ENCODE measurements at places on chromosomes 7 and 10.

- no peak overlapping the region for H3K4me3 ChIP-seq
- H3K36me3 ChIP-seq, result no peaks in the 10 kb centered on the region
- DNase-seq, result no peak
- H3K27ac ChIP-seq, result peak overlapping the region; percentile 88
- no peaks in the 10 kb centered on the region for H3K4me1 ChIP-seq
- no peaks in the 10 kb centered on the region for H3K27me3 ChIP-seq
These were observed 10.4 kb downstream of the NUB1 start for GRCh38 chr7:151351967-151352366.

- H3K27me3 ChIP-seq, result no peaks in the 10 kb centered on the region
- H3K4me1 ChIP-seq, result no peaks in the 10 kb centered on the region
- no peak overlapping the region for H3K27ac ChIP-seq
- no peak for DNase-seq
- H3K36me3 ChIP-seq, result no peaks in the 10 kb centered on the region
- no peak overlapping the region for H3K4me3 ChIP-seq
These were observed 154.3 kb downstream of the ELAPOR2 start for GRCh38 chr7:86904949-86905834.

- peak overlapping the region; percentile 9 for H3K27ac ChIP-seq
- no peaks in the 10 kb centered on the region for H3K36me3 ChIP-seq
These were observed 43.2 kb upstream of the LRGUK start for GRCh38 chr7:134083766-134084487.

DNA sequence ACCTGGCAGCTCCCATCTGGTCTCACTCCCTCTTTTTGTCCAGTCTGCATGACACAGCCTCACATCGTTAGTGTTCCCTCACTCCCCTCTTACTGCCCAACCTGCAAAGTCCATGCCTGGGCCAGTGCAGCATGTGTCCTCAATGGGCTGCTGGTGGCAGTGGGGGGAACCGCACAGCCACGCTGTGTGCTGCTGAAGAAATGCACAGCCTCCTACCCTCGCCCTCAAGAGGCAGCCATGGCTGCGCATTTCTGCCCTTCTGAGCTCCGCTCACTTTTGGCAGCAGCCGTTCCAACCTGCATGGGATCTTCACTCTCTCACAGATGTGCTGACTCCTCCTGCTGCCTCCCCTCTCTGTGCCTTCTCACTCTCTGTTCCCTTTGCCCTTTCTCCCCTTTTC is 103.4 kb downstream of the EGFR start:
- H3K4me1 ChIP-seq, result peaks cover 15% of the 10 kb centered on the region
- peak overlapping the region; percentile 42 for H3K27ac ChIP-seq
- no peaks in the 10 kb centered on the region for H3K27me3 ChIP-seq
- DNase-seq, result no peak

GRCh38 chr7:155283565-155284194 is 14.0 kb upstream of the INSIG1 start:
- no peaks in the 10 kb centered on the region for H3K4me1 ChIP-seq
- H3K27ac ChIP-seq, result no peak overlapping the region
- H3K36me3 ChIP-seq, result no peaks in the 10 kb centered on the region
- DNase-seq, result no peak
- no peak overlapping the region for H3K4me3 ChIP-seq

- H3K36me3 ChIP-seq, result no peaks in the 10 kb centered on the region
- no peak overlapping the region for H3K4me3 ChIP-seq
- H3K4me1 ChIP-seq, result no peaks in the 10 kb centered on the region
- H3K27ac ChIP-seq, result no peak overlapping the region
- no peak for DNase-seq
These were observed 75.0 kb upstream of the MAGI2 start for GRCh38 chr7:79528421-79528820.

GRCh38 chr7:127865466-127865865 is 165.8 kb downstream of the LRRC4 start:
- DNase-seq, result no peak
- H3K27ac ChIP-seq, result no peak overlapping the region

GRCh38 chr7:15288741-15289140 is 273.1 kb downstream of the AGMO start:
- DNase-seq, result no peak
- H3K27ac ChIP-seq, result no peak overlapping the region

DNA sequence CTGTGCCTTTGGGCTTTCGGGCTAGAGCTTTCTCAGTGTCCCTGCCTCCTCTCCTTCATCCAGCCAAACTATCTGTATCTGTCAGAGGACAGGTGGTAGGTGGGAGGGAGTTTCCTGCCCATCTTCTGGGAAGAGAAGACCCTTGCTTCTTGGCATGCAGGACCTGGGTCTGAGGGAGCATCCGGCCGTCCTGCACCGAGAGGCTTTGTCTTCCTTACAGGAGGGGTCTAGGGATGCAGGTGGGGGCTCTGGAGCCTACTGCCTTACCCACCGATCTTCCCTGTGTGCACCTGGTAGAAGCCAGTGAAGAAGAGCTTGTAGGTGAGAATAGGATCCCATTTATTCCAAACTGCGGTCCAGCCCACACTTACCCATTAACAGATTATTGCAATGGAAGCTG is 5.8 kb upstream of the KLF6 start:
- peaks cover 4% of the 10 kb centered on the region for H3K4me1 ChIP-seq
- H3K27ac ChIP-seq, result no peak overlapping the region
- no peak for DNase-seq
- no peak overlapping the region for H3K4me3 ChIP-seq

GRCh38 chr7:68067845-68068244 is 1071.2 kb downstream of the TYW1 start:
- no peaks in the 10 kb centered on the region for H3K36me3 ChIP-seq
- no peak overlapping the region for H3K4me3 ChIP-seq
- no peak for DNase-seq
- no peaks in the 10 kb centered on the region for H3K4me1 ChIP-seq
- H3K27ac ChIP-seq, result no peak overlapping the region
- H3K27me3 ChIP-seq, result no peaks in the 10 kb centered on the region

- no peak overlapping the region for H3K4me3 ChIP-seq
- H3K4me1 ChIP-seq, result peaks cover 4% of the 10 kb centered on the region
- H3K27ac ChIP-seq, result no peak overlapping the region
- peaks cover 63% of the 10 kb centered on the region for H3K36me3 ChIP-seq
These were observed 26.9 kb upstream of the AMZ1 start for GRCh38 chr7:2661096-2661449.

GRCh38 chr7:81621893-81622292 is 148.0 kb downstream of the HGF start:
- H3K4me3 ChIP-seq, result no peak overlapping the region
- H3K4me1 ChIP-seq, result no peaks in the 10 kb centered on the region
- DNase-seq, result no peak
- H3K36me3 ChIP-seq, result no peaks in the 10 kb centered on the region
- H3K27ac ChIP-seq, result no peak overlapping the region
- no peaks in the 10 kb centered on the region for H3K27me3 ChIP-seq

DNA sequence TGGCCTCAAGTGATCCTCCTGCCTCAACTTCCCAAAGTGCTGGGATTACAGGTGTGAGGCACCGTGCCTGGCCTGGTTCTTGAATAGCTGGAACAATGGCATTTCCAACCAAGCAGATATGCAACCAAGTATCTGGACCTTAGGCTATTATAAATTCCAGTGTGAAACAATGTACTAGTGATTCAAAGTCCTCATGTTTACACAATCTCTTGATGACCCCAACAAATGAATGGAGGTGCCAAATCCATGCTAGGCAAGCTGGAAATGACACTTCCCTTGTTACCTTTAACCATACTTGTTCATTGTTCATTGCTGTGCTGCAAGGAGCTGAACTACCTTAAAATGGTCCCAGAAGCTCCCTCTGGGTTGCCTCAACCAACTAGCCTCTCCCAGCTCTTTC is 282.2 kb upstream of the KLF14 start:
- no peak for DNase-seq
- H3K4me3 ChIP-seq, result no peak overlapping the region
- no peak overlapping the region for H3K27ac ChIP-seq

DNA sequence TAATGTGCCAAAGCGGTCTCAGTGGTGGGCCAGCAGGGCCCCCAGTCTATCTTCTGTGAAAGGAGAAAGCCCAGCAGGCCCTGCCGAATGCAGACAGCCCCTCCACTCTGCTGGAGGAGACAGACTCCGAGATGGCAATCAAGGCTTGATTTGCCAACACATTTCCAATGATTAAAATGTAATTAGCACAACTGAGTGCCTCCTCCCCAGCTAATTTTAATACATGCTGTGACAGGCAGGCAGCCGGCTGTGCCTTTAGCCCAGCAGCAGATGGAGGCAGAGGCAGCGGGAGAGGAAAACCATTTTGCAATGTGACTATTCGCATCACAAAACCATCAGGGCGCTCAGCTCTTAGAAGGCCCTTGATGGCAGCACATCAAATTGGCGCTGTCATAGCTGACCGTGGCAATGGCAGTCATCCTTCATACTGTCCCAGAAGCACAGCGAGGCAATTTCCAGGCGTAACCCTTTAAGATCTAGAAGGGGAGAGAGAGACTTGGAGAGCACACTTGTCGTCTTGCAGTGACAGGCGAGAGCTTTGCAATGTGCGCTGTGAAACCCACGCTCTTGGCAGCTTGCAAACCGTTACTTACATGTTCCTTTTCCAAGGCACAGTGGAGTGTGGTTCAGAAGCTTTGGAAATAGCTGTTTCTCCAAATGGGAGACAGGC is 714.8 kb upstream of the GALNT17 start:
- no peaks in the 10 kb centered on the region for H3K27me3 ChIP-seq
- H3K4me3 ChIP-seq, result no peak overlapping the region
- H3K36me3 ChIP-seq, result no peaks in the 10 kb centered on the region

DNA sequence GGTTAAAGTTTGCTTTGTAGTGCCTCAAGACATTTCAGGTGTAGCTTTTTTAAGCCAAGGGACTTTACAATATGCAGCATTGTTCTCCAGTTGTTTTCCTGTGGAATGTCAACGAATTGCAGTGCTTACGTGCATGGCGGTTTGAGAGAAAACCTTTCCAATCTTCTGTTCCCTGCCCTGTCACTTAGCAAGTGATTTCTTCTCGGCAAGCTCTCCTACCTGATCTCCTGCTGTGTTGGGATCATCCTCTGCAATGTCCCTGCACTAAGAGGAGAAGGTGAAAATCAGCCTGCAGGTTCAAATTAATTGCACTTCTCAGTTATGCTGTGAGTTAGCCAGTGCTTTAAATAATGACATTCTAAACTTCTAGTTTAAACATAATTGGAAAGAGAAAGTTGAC is 197.6 kb upstream of the FZD1 start:
- no peak for DNase-seq
- H3K27ac ChIP-seq, result no peak overlapping the region
- no peak overlapping the region for H3K4me3 ChIP-seq
- H3K36me3 ChIP-seq, result no peaks in the 10 kb centered on the region
- H3K4me1 ChIP-seq, result no peaks in the 10 kb centered on the region

- DNase-seq, result no peak
- peaks cover 74% of the 10 kb centered on the region for H3K27me3 ChIP-seq
- H3K27ac ChIP-seq, result no peak overlapping the region
- H3K4me3 ChIP-seq, result no peak overlapping the region
- H3K4me1 ChIP-seq, result peaks cover 4% of the 10 kb centered on the region
These were observed 1.0 kb upstream of the CHN2 start for GRCh38 chr7:29193316-29194205.

GRCh38 chr10:101818119-101818871 is at the start of gene OGA:
OGA (minus strand) TSS chr10:101818444; CDS start chr10:101818022, 422 bp downstream.
- H3K36me3 ChIP-seq, result no peaks in the 10 kb centered on the region
- peak; percentile 98 for DNase-seq
- peaks cover 46% of the 10 kb centered on the region for H3K4me1 ChIP-seq
- no peaks in the 10 kb centered on the region for H3K27me3 ChIP-seq
- H3K27ac ChIP-seq, result peak within 1 kb of the TSS; percentile 94
- peak within 1 kb of the TSS; percentile 100 for H3K4me3 ChIP-seq

DNA sequence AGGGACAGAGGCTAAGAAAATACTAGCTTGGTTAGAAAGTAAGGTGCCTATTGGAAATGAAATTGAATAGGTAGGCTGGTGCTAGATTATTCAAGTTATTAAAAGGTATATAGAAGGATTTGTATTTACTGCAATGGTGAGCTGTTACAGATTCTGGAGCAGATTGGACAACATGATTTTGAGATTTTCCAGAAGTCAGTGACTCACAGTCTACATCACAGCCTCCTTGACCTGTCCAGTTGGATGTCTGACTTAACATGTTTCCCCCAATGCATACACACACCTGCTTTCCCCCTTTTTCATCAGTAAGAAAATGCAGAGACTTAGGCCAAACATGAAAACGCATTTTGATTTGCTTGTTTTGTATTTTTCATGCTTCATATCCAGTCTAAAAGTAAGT is 33.4 kb downstream of the STARD3NL start:
- H3K4me3 ChIP-seq, result no peak overlapping the region
- DNase-seq, result no peak
- H3K27me3 ChIP-seq, result no peaks in the 10 kb centered on the region
- H3K36me3 ChIP-seq, result peaks cover 22% of the 10 kb centered on the region
- no peak overlapping the region for H3K27ac ChIP-seq

DNA sequence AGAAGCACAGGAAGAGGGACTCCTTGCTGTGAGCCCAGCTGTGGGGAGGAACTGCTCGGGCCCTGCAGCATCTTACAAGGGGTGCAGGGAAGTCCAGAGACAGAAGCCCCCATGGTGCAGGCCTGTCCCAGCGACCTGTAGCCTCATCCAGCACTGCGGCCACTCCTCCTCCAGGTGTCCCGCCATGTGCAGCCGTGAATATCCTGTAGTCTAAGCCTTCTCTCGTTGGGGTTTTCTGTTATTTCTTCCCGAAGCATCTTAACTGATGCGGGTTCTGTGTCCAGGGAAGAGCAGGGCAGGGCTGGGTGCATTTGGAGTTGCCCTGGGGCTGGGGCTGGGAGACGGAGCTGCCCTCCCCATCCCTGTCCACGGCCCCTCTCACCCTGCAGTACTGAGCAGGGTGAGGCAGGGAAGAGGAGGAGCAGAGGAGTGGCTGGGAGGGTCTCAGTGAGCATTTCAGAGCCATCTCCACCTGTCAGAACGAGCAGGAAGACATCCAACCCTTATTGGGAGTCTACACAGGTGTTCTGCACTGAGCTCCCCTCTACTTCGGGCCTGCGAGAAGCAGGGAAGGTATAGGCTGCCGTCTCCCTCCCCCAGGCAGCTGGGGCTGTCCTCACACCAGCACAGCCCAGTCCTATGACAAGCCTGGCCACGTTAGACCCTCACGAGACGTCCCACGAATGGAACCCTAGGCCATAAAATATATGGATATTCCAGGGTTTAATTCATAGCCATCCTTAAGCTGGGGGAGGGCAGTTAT is 494.5 kb downstream of the DNAJB6 start:
- H3K27me3 ChIP-seq, result no peaks in the 10 kb centered on the region
- no peak for DNase-seq
- no peaks in the 10 kb centered on the region for H3K4me1 ChIP-seq
- H3K4me3 ChIP-seq, result no peak overlapping the region
- no peak overlapping the region for H3K27ac ChIP-seq

DNA sequence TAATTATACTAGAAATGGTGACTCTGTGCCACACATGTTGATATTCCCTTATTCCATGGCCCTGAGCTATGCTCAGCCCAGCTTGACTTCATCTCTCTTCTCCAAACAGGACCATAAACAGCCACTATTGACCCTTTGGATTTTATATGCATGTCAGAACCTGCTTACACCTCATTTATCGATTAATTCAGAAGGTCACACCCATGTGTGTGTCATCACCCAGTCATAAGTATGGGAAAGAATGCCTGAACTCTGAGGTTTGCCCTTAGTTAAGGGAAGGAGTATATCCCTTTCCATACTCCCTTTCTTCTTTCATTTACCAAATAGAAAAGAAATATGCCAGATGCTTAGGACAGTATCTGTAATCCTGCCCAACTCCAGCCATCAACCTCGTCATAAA is 602.3 kb downstream of the SORCS3 start:
- H3K27me3 ChIP-seq, result no peaks in the 10 kb centered on the region
- H3K36me3 ChIP-seq, result no peaks in the 10 kb centered on the region
- no peak overlapping the region for H3K27ac ChIP-seq

- H3K4me1 ChIP-seq, result no peaks in the 10 kb centered on the region
- no peaks in the 10 kb centered on the region for H3K27me3 ChIP-seq
- no peak overlapping the region for H3K4me3 ChIP-seq
- no peaks in the 10 kb centered on the region for H3K36me3 ChIP-seq
- H3K27ac ChIP-seq, result no peak overlapping the region
- no peak for DNase-seq
These were observed 250.2 kb upstream of the PTER start for GRCh38 chr10:16186564-16186963.

Data from left lung (tissue), 14 donors.